Fibroblast of skin of scalp (primary cell): ENCODE measurements at places on chromosomes 5 and 9.

DNA sequence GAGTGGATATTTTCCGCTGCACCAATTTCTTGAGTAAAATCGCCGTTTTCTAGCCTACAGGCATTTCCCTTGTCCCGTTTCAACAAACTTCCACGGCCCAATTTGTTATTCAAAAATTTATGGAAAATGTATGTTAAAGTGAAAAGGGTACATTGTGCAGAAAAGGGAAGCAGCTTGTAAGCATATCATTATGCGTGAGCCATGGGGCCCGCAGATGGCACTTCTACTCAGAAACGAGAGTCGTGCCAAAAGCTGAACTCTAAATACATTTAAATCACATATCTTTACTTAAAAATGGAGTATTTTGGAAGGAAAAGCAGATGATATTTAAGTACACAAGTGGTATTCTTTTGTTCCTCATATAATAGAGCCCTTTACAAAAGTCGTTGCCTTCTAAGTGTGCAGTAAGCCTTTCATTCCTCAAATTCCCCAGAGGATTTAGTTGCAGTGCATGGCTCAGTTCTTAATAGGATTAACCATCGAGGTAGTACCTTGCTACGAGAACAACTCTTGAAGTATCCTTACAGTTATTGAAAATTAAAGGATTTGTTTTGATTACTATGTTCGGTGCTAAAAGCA is 1227.2 kb upstream of the WWC1 start:
- no peak for DNase-seq

GRCh38 chr5:155807884-155808576 is 518.9 kb upstream of the SGCD start:
- DNase-seq: no peak

GRCh38 chr5:127425868-127426267 is 91.6 kb upstream of the PRRC1 start:
- no peak for DNase-seq

DNA sequence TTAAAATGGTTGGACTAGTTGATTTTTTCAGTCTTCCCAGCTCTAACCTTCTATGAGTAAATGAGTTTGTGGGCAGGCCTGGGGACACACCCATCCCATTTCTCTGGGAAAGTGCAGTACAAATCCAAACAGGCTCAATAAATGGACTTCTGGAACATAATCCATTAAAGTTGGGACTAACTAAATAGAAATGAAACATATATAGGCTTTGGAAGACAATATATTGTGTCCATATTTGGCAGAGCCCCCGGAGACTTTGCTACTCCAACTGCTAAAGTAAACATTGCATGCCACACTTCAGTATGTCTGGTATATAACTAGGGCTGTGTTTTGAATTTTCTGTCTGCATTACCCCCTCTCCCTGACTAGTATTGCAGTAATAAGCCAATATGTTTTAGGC is 191.4 kb upstream of the DAB2 start:
- peak; percentile 86 for DNase-seq

DNA sequence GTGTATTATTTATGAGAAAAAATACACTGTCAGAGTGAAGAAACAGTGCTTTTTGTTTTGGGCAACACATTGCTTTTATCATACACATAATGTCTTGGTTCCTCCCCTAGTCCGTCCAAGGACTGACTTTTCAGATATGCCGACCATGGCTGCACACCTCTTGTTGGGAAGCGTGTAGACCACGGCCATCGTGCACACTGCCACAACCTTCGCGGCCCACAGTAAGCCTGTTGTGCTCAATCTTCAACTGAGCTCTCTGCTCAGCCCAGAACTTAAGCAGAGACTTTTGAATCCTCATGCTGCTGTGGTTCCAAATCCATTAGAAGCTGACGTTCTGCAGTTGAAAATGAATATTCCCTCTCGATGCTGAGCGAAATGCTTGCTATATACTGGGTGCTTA is 157.6 kb upstream of the IRX2 start:
- no peak for DNase-seq

DNA sequence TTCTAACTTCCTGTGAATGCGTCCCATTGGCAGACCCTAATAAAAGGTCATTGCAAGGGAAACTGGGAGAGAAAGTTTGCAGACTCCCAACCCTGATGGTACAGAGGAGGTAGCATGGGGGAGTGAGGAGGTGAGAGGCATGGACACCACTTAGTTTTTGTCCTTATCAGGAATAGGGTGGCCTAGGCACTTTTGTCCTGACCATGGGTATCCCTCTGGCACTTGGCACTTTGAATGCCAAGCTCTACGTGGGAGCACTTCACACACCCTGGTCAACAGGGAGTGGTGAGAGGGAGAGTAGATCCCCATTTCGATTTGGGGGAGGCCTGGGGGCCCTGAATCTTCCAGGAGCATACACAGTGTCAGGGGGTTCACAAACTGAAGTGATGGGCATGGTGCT is 75.6 kb upstream of the SH3PXD2B start:
- no peak for DNase-seq

DNA sequence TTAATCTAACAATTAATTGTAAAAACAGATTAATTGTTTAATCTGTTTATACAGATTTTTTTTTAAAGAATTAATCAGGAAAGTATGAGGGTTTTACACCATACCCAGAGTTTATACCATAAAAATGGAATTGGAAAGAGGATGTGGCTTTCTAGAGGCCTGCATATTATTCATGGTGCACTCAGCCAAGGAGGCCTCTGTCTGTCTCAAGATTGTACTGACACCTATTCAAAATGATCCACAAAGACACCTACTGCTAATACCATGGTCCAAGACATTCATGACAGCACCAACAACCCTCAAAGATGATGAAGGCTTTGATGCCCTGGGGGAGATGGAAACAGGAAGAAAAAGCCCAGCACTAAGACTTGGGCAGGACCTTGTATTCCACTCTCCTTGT is 58.1 kb upstream of the MAST4 start:
- no peak for DNase-seq

- no peak for DNase-seq
These were observed 217.0 kb upstream of the TARS1 start for GRCh38 chr5:33223563-33224284.

DNA sequence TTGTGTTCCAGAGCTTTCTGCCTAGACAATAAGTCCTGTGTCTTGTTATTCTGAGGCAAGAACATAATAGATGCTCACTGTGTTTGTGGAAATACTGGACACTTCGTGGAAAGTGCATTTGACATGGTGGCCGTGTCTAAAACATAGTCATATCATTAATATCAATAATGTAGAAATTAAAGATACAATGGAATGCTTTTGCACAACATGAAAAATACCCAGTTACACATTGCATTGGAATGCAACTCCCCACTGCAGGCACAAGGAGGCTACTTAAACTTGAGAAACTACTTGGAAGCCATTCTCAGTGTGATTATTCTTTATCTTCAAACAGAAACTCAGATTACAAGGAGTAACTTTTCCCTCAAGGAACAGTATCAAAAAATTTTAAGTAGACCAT is 145.3 kb upstream of the ZNF462 start:
- DNase-seq: peak; percentile 87
